ENCODE measurements at places on chromosomes 6 and 20.

DNA sequence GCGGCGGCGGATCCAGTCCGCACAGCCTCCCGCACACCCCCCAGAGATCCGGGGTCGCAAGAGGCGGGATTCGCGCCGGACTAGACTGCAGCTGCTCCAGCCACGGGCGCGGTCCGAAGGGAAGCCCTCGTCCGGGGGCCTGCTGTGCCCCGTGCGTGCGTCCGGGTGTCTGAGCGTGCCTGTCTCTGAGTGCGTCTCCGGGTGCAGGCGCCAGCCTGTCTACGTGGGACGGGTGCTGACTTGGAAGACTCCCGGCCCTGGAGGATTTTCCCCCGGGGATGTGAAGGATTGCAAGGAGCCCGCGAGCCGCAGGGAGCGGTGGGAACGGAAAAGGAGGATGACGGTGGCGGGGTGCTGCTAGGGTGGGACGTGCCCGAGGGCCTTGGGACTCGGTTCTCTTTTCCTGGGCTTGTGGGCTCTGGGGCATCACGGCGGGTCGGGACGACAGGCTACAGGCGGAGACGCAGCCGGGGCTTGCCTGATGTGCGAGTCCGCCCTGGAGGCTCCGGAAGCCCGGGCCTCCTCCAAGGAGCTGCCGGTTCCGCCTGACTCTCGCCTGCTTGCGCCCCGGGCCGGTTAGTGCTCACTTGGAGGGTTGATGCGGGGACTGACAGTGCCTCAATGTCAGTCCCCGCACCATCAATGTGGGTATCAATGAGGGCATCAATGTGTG lies 5.7 kb downstream of the MAFB start:
- no peak for DNase-seq

- DNase-seq: no peak
These were observed 9.7 kb upstream of the CEP43 start for GRCh38 chr6:166989427-166990032.

DNA sequence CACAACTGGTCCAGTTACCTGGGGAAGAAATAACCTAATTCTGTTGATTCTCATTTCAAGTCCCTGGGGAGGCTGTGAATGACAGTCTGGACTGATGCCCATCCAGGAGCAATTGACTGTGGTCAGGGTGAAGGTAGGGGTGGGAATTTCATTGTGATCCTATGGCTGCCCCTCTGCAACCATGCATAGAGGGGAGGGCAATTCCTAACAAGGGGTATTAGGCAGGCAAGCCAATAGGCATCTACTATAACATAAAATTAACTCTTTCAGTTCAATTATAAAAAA lies 44.0 kb upstream of the TRAM2 start:
- no peak for DNase-seq

- DNase-seq: no peak
These were observed 24.8 kb downstream of the AFDN start for GRCh38 chr6:167851370-167851952.

DNA sequence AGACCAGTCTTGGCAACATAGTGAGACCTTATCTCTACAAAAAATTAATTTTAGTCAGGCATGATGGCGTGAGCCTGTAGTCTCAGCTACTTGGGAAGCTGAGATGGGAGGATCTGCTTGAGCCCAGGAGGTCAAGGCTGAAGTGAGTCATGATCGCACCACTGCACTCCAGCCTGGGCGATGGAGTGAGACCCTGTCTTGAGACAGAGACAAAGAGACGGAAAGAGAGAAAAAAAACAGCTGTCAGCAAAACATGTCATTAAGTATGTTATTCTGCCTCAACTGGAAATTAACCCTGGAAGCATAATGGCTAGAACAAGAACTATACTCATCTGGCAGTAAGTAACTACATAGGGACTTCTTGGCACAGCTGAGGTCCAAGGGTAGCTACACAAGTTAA lies 7.2 kb downstream of the MMS22L start:
- no peak for DNase-seq

DNA sequence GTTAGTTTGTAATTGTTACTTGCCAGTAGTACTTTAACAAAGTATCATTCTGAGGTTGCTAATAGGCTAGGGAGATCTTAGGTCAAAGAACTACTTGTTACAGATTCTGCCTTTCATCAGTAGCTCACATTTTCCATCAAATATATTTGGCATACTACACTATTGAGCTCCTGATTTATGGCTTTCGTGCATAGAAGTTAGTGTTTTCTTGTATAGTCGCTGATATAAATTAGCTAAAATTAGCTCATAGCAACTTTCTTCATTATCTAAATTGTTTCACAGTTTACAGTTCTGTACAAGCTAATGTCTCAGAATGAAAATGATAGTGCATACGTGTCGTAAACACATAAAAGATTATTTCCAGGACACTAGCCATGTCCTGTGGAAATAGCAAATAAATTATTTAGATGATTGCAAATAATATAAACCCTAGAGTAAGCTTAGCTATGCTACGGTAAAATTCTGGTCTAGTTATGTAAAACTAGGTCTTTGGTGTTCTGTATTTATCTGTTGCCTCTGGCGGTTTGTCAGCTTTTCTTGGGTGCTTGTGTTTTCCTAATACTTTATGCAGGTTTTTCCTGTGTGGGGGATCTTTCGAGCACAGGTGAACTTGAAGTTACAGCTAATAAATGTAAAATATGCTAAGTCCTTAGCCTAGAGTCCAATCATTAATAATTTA lies 15.1 kb downstream of the PDE7B start:
- no peak for DNase-seq

DNA sequence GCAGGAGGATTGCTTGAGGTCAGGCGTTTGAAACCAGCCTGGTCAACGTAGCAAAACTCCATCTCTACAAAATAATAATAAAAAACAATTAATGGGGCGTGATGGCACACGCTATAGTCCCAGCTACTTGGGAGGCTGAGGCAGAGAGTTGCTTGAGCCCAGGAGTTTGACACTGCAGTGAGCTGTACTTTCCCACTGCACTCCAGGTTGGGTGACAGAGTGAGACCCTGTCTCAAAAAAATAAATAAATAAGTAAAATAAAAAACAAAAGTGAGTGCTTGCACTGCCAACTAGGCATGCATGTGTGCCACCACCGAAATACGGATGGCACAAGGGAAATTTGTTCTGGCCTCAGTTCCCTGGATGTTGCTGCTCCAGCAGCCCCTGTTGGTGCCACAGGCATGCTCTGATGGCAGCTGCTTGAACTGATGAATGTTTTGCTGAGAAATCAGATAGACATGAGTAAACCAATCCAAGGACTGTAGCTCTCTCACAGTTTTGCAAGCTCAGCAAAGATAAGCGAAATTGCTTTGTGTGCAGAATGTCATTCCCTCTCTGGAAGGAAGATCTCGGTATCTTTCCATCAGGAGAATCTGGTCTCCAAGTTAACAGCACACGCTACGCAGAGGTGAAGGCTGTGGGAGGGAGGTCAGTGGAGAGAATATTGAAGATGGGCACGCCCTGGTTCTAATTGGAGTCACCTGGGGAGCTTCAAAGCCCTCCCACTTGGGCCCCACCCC lies 188.0 kb upstream of the SLC24A3 start:
- DNase-seq: no peak
